Neuronal stem cell (in vitro differentiated cells): ENCODE measurements at places on chromosomes 1 and 21.

- DNase-seq: no peak
- H3K27ac ChIP-seq: no peak overlapping the region
- H3K4me1 ChIP-seq: no peaks in the 10 kb centered on the region
- peaks cover 92% of the 10 kb centered on the region for H3K36me3 ChIP-seq
- H3K4me3 ChIP-seq: no peak overlapping the region
- no peaks in the 10 kb centered on the region for H3K27me3 ChIP-seq
Measured at GRCh38 chr1:167772436-167772835, 50.7 kb downstream of the MPZL1 start.

DNA sequence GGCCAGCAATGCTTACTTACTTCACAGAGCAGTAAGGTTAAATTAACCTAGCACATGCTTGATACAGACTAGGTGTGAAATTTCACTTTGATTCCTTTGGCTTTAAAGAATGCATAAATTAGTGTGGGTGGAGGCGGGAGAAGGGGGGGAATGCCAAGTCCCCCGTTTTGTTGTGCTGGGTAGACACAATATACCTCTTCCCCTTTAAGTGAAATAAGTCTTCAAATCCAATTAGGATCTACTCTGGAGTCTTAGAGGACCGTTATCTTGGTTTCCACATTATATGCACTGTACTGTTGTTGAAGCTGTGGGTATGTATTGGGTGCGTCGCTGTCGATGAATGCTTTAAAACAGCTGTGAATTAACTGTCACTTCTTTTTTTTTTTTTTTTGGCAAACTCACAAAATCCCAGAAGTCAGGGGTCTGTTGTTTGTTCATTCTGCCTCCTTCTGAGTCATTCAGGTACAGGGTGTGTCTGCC is 1.6 kb upstream of the S1PR1 start:
- H3K4me1 ChIP-seq: peaks cover 8% of the 10 kb centered on the region
- no peaks in the 10 kb centered on the region for H3K27me3 ChIP-seq
- DNase-seq: no peak
- peak overlapping the region; percentile 98 for H3K27ac ChIP-seq
- peaks cover 15% of the 10 kb centered on the region for H3K36me3 ChIP-seq

- no peak for DNase-seq
- no peaks in the 10 kb centered on the region for H3K36me3 ChIP-seq
- H3K4me3 ChIP-seq: no peak overlapping the region
- no peaks in the 10 kb centered on the region for H3K27me3 ChIP-seq
Measured at GRCh38 chr1:194846488-194846887, 1660.1 kb upstream of the B3GALT2 start.

GRCh38 chr1:55051621-55052020 is 12.3 kb downstream of the PCSK9 start:
- DNase-seq: no peak
- no peak overlapping the region for H3K27ac ChIP-seq
- H3K36me3 ChIP-seq: peaks cover 3% of the 10 kb centered on the region
- no peak overlapping the region for H3K4me3 ChIP-seq
- H3K27me3 ChIP-seq: no peaks in the 10 kb centered on the region

GRCh38 chr1:14392859-14393365 is 205.6 kb upstream of the KAZN start:
- DNase-seq: no peak
- H3K4me3 ChIP-seq: no peak overlapping the region
- no peak overlapping the region for H3K27ac ChIP-seq
- no peaks in the 10 kb centered on the region for H3K27me3 ChIP-seq

DNA sequence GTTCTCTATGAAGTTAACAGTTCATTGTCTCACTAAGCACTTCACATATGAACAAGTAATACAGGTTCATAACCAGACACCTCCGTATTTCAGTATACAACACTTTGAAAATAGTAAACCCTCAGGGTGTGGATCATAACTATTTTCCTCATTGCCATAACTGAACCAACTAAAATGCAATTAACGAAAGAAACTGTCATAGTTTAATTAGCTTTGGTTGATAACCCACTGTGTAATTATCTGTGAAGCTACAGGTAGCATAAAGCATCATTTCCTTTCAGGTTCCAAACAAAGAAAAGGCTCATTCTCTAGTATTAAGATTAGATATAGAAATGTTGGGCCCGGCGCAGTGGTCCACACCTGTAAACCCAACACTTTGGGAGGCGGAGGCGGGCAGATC is 58.5 kb downstream of the EIF4G3 start:
- H3K27me3 ChIP-seq: no peaks in the 10 kb centered on the region
- peaks cover 14% of the 10 kb centered on the region for H3K36me3 ChIP-seq
- DNase-seq: no peak
- H3K4me1 ChIP-seq: peaks cover 1% of the 10 kb centered on the region
- no peak overlapping the region for H3K4me3 ChIP-seq
- H3K27ac ChIP-seq: peak overlapping the region; percentile 53

- H3K4me3 ChIP-seq: no peak overlapping the region
- H3K36me3 ChIP-seq: no peaks in the 10 kb centered on the region
- no peaks in the 10 kb centered on the region for H3K4me1 ChIP-seq
- no peaks in the 10 kb centered on the region for H3K27me3 ChIP-seq
- no peak for DNase-seq
Measured at GRCh38 chr21:38386967-38387366, 111.3 kb downstream of the ERG start.

GRCh38 chr1:5599541-5599940 is 392.7 kb downstream of the NPHP4 start:
- no peak for DNase-seq
- no peak overlapping the region for H3K4me3 ChIP-seq
- H3K36me3 ChIP-seq: no peaks in the 10 kb centered on the region

DNA sequence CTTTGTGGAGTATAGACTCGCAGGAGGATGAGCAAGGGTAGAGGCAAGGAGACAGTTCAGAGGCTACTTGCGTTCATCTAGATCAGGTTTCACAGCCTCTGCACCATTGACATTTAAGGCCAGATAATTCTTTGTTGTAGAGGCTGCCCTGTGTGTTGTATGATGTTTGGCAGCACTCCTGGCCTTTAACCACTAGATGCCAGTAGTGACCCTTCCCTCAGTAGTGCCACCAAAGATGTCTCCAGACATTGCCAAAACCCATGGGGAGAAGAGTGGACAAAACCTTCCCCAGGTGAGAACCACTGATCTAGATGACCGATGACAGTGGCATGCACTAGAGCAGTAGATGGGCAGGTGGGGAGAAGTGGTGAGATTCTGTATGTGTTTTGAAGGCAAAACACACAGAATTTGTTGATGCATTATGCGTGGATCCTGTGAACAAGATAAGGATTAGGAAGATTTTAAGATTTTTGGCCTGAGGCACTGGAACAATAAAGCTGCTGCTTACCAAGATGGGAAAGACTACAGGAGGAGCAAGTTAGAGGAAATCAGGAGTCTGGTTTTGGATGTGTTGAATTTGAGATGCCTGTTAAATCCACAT is 9.9 kb upstream of the COG2 start:
- H3K27ac ChIP-seq: no peak overlapping the region
- peaks cover 6% of the 10 kb centered on the region for H3K4me1 ChIP-seq
- H3K36me3 ChIP-seq: no peaks in the 10 kb centered on the region
- no peaks in the 10 kb centered on the region for H3K27me3 ChIP-seq
- DNase-seq: peak; percentile 12
- no peak overlapping the region for H3K4me3 ChIP-seq

DNA sequence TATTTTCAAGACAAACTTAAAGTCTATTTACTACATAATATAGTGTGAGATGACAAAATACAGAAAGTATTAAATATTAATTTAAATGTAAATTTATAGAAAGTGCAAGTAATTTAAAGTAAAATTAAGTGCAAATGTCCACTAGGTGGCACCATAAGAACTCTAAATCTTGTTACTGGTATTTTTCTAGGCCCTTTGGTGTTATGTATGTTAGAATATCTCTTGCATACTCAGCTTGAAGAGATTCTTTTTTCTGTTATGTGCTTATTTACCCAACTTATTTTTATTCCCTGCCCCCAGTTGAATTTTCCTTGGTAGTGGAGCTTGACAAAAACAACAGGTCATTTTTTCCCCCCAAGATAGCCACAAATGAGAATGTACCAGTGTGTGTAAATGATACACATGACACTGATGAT is 71.5 kb downstream of the RPS6KC1 start:
- DNase-seq: peak; percentile 11
- H3K27ac ChIP-seq: no peak overlapping the region
- no peak overlapping the region for H3K4me3 ChIP-seq
- no peaks in the 10 kb centered on the region for H3K27me3 ChIP-seq

GRCh38 chr1:86064899-86065298 is 91.7 kb downstream of the COL24A1 start:
- no peak overlapping the region for H3K4me3 ChIP-seq
- H3K27ac ChIP-seq: no peak overlapping the region
- H3K36me3 ChIP-seq: no peaks in the 10 kb centered on the region
- H3K4me1 ChIP-seq: no peaks in the 10 kb centered on the region
- DNase-seq: no peak
- no peaks in the 10 kb centered on the region for H3K27me3 ChIP-seq

- no peaks in the 10 kb centered on the region for H3K27me3 ChIP-seq
- H3K27ac ChIP-seq: no peak overlapping the region
- peaks cover 1% of the 10 kb centered on the region for H3K4me1 ChIP-seq
- no peak overlapping the region for H3K4me3 ChIP-seq
Measured at GRCh38 chr1:5620997-5621396, 371.2 kb downstream of the NPHP4 start.

- no peak for DNase-seq
- no peak overlapping the region for H3K4me3 ChIP-seq
- no peaks in the 10 kb centered on the region for H3K27me3 ChIP-seq
- H3K36me3 ChIP-seq: no peaks in the 10 kb centered on the region
Measured at GRCh38 chr1:60989749-60990713, 92.3 kb upstream of the NFIA start.

- H3K36me3 ChIP-seq: peaks cover 44% of the 10 kb centered on the region
- H3K27me3 ChIP-seq: no peaks in the 10 kb centered on the region
- no peaks in the 10 kb centered on the region for H3K4me1 ChIP-seq
- no peak for DNase-seq
- H3K27ac ChIP-seq: no peak overlapping the region
- H3K4me3 ChIP-seq: no peak overlapping the region
Measured at GRCh38 chr1:30950700-30951099, 42.1 kb upstream of the SDC3 start.

GRCh38 chr1:112260699-112261098 is 135.3 kb upstream of the CTTNBP2NL start:
- H3K4me1 ChIP-seq: peaks cover 5% of the 10 kb centered on the region
- H3K27me3 ChIP-seq: no peaks in the 10 kb centered on the region
- H3K36me3 ChIP-seq: no peaks in the 10 kb centered on the region
- H3K4me3 ChIP-seq: no peak overlapping the region
- no peak for DNase-seq

GRCh38 chr1:220877377-220878095 is 1.7 kb upstream of the HLX start:
- peaks cover 4% of the 10 kb centered on the region for H3K4me1 ChIP-seq
- no peaks in the 10 kb centered on the region for H3K36me3 ChIP-seq
- DNase-seq: no peak
- peak overlapping the region; percentile 16 for H3K4me3 ChIP-seq
- no peak overlapping the region for H3K27ac ChIP-seq
- H3K27me3 ChIP-seq: peaks cover 45% of the 10 kb centered on the region

DNA sequence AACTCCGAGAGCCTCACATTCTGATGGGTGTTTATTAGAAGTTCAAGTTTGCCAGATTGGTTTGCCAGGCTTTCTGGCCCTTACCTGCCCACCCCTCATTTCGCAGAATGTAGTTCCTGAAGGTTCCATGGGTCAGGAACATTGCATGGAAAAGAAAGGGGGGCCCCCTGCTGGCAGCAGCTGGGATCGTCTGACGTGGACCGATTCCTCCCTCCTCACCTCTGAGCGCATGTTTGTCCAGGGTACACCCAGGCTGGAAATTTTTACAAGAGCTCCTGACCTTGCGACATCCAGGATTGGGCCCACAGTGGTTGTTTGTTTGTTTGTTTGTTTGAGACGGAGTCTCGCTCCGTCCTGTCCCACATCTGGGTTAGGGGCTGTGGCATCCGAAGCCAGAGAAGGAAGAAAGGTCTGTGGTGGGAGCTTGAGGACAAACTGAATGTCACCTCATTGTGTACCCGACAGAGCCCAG is 126.0 kb upstream of the TMEM51 start:
- no peak overlapping the region for H3K4me3 ChIP-seq
- no peak overlapping the region for H3K27ac ChIP-seq
- no peaks in the 10 kb centered on the region for H3K36me3 ChIP-seq
- H3K4me1 ChIP-seq: peaks cover 14% of the 10 kb centered on the region
- no peaks in the 10 kb centered on the region for H3K27me3 ChIP-seq

DNA sequence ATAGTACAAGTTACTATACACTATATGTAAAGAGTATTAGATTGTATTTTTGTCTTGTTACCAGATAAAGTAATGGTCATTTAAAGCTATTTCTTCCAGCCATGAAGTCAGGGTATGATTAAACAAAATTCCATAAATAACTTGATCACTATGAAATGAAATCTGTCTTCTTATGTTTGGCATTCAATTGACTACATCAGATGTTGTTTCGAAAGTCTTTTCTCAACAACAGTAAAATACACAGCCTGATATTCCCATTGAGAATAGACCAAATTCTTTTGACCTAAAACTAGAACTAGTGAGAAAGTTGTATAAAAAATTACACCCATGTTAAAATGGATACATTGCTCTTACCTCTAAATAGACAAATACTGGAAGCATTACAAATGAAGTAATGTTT is 134.6 kb upstream of the ADAMTS5 start:
- no peak for DNase-seq
- H3K27ac ChIP-seq: no peak overlapping the region
- H3K4me3 ChIP-seq: no peak overlapping the region

DNA sequence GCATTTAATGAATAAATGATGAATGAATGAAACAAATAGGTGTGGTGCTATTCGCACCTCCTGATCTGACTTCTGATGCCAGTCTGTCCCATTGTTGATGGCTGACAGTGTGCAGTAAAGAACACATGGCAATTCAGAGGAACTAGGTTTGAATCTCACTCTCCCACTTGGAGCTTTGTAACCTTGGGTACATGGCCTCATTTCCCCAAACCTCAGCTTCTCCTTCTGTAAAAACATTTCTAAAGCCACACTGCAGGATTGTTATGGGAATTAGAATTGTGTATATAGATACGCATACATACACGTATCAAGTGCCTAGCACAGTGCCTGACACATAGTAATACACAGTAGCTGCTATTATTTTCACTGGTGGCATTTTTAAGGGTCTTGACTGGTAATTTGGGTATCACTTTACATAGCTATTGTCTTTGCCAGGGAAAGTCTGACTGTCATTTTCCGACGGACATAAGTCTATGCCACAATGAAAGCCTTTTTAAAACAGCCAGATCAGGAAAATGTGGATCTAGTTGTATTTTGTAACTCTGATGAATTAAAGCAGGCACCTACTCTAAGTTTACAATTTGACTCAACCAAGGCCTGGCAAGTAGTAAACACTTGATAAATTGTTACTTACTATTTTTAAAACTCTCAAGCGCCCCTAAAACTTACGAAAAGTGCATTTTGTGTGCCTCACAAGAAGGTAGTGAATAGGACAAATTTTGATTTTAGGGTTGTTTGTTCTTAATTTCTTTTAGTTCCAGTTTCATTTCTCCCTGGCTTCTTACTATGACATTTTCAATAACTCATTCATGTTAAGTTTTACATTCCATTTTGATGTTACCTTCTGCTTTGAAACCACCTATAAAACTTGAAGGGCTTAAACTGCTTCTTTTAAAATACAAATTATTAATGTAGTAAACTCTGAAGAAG is 164.4 kb downstream of the SDCCAG8 start:
- no peak for DNase-seq
- H3K4me3 ChIP-seq: no peak overlapping the region
- no peaks in the 10 kb centered on the region for H3K27me3 ChIP-seq
- peaks cover 13% of the 10 kb centered on the region for H3K4me1 ChIP-seq
- no peak overlapping the region for H3K27ac ChIP-seq
- H3K36me3 ChIP-seq: no peaks in the 10 kb centered on the region

- H3K4me1 ChIP-seq: no peaks in the 10 kb centered on the region
- H3K27ac ChIP-seq: no peak overlapping the region
- DNase-seq: no peak
- no peak overlapping the region for H3K4me3 ChIP-seq
- H3K36me3 ChIP-seq: no peaks in the 10 kb centered on the region
- H3K27me3 ChIP-seq: no peaks in the 10 kb centered on the region
Measured at GRCh38 chr1:3989465-3989864, 89.4 kb upstream of the C1orf174 start.
